HT-29 (cell line): ENCODE measurements at places on chromosomes 2 and 18. TPM values are rescaled to one million over a fixed set of nuclear protein-coding genes. Genes with fewer than 3 reads are reported as not detected.

DLX1 gene
- total RNA-seq, result 0.08 and 0.18 TPM in 2 replicates

MAP3K19 gene
- total RNA-seq, result not detected in 2 replicates

CTIF gene
- total RNA-seq, result 8.3 and 10.4 TPM in 2 replicates

LYG2 gene
- total RNA-seq, result not detected in 2 replicates

CHST10 gene
- total RNA-seq, result not detected in 2 replicates

SPEG gene
- total RNA-seq, result 6.7 and 8.3 TPM in 2 replicates

GRP gene
- not detected in 2 replicates for total RNA-seq

NYAP2 gene
- 0.05 TPM in 1 of 2 replicates, not detected in the other for total RNA-seq

MMADHC gene
- 69.4 and 84.8 TPM in 2 replicates for total RNA-seq

COLEC11 gene
- not detected in 2 replicates for total RNA-seq

KHK gene
- total RNA-seq, result 4.1 and 4.2 TPM in 2 replicates

GCA gene
- total RNA-seq, result 32.9 and 33.8 TPM in 2 replicates

MYCN gene
- total RNA-seq, result 0.16 TPM in 1 of 2 replicates, not detected in the other

LINC00305 gene
- not detected in 2 replicates for total RNA-seq

BOLL gene
- not detected in 2 replicates for total RNA-seq

SALL3 gene
- total RNA-seq, result not detected in 2 replicates
